ENCODE measurements at places on chromosomes 3 and 15. TPM values are rescaled to one million over a fixed set of nuclear protein-coding genes. Genes with fewer than 3 reads are reported as not detected.

Gene LRRC2
- total RNA-seq: 1.4 TPM

Gene PCSK6
- total RNA-seq: 1.1 TPM

Gene RFTN1
- 158 TPM for total RNA-seq

Gene FOXL2NB
- 0.66 TPM for total RNA-seq

Gene KCNMB3
- 0.88 TPM for total RNA-seq

Gene PPARG
- 0.88 TPM for total RNA-seq

Gene LRTM1
- total RNA-seq: not detected

Gene AGBL1
- total RNA-seq: not detected

Gene GPR160
- 0.44 TPM for total RNA-seq

Gene SPINK8
- not detected for total RNA-seq

Gene RUBCN
- total RNA-seq: 23.4 TPM

Gene POLQ
- total RNA-seq: 15.2 TPM

Gene ZSCAN29
- total RNA-seq: 25.5 TPM

Gene TBC1D5
- total RNA-seq: 58.2 TPM

Gene CCR1
- not detected for total RNA-seq

Gene TICRR
- total RNA-seq: 0.44 TPM

Gene UPK1B
- not detected for total RNA-seq

Gene GATM
- 0.29 TPM for total RNA-seq

Gene MNS1
- 1.1 TPM for total RNA-seq

Gene NOX5
- 0.22 TPM for total RNA-seq

Gene ISL2
- total RNA-seq: not detected

Gene WDR76
- total RNA-seq: 1.5 TPM

Gene NUTM1
- not detected for total RNA-seq

Gene AADACL2
- total RNA-seq: not detected

Gene GPR15
- not detected for total RNA-seq

Gene TXNRD3
- 5.3 TPM for total RNA-seq

Gene RHCG
- total RNA-seq: not detected

Gene CPEB1
- 5.9 TPM for total RNA-seq

Gene BDH1
- total RNA-seq: 17.1 TPM

Gene AP4E1
- total RNA-seq: 21.9 TPM

Gene ZBTB20
- 23.6 TPM for total RNA-seq

Gene DHX30
- total RNA-seq: 55.6 TPM

Gene RPS17
- 821 TPM for total RNA-seq

Gene PGBD4
- total RNA-seq: 1.3 TPM

Gene IQCF5
- total RNA-seq: not detected

Gene RHOA
- total RNA-seq: 748 TPM

Gene SLC28A2
- total RNA-seq: not detected

Gene TIMP4
- total RNA-seq: 0.66 TPM

Gene FRMD4B
- 0.66 TPM for total RNA-seq

Gene CHRD
- total RNA-seq: 0.29 TPM

Gene RUVBL1
- 73.4 TPM for total RNA-seq

Gene WDR49
- not detected for total RNA-seq

Gene LRRC49
- 11.5 TPM for total RNA-seq

Gene GORASP1
- total RNA-seq: 44.9 TPM

Gene CISH
- total RNA-seq: 2.0 TPM

Gene OSTN
- not detected for total RNA-seq

Gene SPSB4
- not detected for total RNA-seq

Gene ANKRD34C
- total RNA-seq: not detected

Gene ADGRG7
- total RNA-seq: not detected

All from placental pericyte (primary cell).